ENCODE measurements at places on chromosomes 11 and 22. TPM values are rescaled to one million over a fixed set of nuclear protein-coding genes. Genes with fewer than 3 reads are reported as not detected.

GRCh38 chr11:63869171-63869591, 30.3 kb downstream of the MARK2 start:
- DNase-seq = no peak

DNA sequence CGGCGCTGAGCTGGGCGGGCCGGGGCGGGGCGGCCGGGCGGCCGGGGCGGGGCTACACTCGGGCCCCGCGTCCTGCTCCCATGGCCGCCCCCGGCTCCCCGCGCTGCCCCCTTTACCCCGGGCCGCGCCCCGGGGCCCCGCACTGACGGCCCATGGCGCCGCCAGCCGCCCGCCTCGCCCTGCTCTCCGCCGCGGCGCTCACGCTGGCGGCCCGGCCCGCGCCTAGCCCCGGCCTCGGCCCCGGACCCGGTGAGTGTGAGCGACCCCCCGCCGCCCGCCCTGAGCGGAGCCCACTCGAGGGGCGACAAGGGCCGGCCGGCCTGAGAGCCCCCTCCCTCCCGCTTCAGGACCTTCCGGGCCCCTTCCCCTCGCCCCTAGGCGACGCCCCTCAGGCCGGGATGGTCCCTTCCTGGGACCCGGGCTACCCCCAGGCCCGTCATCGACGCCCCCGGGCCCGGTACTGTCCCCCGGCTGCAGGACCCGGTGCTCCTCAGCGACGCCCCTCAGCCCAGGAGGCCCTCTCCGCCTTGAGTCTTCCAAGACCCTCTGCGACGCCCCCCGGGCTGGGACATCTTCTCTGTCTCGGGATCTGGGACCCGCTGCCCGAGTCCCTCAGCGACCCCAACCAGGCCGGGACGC, at the start of gene KREMEN1:
KREMEN1 (plus strand) TSS at position 57 of the 639 bp plus-strand sequence; CDS start at position 153, 96 bp downstream.
- DNase-seq = no peak

DNA sequence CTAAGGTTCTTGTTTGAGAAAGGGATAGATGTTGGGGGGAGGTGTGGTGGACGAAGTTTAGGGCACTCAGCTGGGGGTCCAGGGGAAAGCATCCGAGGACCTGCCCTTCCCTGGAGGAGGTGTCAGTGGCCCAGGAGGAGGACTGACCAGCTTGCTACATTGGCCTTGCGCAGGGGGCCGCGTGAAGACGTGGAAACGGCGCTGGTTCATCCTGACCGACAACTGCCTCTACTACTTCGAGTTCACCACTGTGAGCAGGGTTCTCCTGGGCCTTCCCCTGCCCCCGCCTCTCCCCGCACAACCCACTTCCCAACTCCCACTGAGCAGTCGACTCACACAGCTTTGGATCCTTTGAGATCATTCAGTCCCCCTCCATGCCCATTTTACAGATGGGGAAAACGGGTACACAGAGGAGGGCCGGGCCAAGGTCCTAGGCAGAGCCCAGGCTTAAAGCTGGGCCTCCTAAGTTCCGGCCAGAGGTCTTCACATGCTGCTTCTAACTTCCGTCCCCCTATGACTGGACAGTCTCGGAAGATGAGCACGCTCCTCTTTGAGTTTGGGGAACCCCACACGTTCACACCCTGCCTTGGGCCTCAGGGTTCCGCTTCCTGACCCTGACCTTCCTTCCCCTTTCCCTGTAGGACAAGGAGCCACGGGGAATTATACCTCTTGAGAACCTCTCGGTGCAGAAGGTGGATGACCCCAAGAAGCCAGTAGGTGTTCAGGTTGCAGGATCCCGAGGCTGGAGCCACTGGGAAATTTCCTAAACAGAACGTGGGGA, 28.7 kb downstream of the CYTH4 start:
- no peak for DNase-seq

GRCh38 chr11:115922876-115923275, 418.7 kb upstream of the CADM1 start:
- no peak for DNase-seq

DNA sequence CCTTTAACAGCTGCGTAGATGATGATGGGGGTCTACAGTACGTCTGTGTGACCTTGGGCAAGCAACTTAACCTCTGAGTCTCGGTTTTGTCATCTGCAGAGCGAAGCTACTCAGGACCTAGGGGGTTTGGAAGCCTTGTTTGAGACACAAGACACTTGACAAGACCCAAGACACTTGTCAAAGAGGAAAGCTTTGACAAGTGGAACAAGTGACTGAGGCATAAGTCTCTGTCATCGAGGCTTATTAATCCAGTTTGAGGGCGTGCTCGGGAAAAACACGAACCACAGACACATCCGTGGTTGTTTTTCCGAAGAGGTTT, 732 bp upstream of the PC start:
- DNase-seq = no peak

DNA sequence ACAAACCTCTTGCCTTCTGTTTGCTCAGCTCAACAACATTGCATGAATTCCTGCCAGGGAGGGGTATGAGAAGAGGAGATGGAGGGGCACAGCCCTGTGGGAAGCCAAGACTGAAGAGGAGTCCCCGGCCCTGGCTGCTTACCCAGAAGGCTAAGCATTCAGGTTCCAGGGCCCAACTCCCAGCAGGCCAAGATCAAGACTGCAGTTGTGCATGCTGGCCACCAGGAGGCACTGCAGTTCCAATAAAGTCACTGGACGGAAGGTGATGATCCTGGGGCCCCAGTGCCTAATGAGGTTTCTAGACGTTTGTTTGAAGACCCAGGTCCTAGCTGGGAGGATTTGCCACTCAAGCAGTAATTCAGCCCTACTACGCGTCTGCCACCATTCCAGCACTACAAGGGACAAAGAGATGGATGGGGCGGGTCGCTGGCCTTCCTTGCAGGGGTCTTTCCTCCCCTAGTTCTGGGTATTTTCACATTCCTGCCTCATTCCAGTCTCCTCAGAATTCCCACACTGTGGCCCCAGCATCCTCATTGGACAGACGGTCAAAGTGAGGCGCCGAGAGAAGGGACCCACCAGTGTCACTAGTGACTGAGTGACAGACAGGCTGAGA, 23.6 kb downstream of the ALX4 start:
- peak; percentile 17 for DNase-seq

DNA sequence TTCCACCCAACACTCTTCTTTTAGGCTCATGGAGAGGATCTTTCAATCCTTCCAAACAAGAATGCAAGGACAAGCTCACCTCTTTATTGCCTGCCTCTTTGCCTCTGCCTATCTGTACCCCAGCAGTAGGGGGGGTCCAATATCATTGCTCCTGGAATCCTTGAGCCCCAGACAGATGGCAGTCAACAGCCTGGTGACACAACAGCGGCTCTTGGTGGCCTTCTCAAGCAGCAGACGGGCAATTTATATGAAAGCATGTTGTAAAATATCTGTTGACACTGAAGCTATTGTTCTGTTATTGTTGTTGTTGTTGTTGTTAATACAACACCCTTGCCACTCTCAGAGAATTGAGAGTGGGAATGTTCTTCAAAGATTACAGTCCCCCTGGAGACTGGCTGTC, 480.0 kb upstream of the CADM1 start:
- no peak for DNase-seq

DNA sequence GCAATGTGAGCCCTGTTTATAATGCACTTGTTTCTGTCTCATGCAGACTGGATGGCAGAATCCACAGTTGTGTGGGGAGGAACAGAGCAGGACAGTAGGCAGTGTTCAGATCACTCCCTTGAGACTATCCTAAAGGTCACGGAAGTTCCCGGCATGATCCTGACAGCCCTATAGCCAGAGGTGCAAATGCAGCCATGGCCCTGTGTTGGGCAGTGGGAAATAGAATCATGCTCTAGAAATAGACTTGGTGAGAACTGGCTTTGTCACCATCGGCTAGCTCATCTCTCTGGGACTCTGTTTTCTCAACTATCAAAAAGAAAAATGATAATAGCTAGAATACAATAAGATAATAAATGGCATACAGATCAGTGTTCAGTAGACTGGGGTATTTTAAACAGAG, 123.2 kb downstream of the FEZ1 start:
- DNase-seq = no peak

DNA sequence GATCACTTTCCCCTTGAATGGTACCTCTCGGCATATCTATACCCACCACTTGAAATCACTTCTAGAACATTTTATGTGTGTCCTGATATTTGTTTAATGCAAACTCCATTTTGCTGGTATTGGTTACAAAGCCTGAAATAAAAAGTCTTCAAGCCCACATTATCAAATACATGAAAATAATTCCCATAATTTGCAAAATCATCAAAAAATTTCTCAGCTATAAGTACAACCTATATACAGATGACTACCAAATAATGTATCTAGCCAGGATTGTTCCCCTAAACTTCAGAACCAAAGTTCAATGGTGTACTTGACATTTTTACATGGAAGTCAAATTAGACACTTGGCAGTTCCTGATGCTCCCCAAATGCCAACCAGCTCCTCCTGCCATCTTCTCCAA, 71.8 kb downstream of the PRCP start:
- DNase-seq = no peak

- no peak for DNase-seq
Observed at GRCh38 chr22:48591286-48592065, 1236.2 kb downstream of the BRD1 start.

DNA sequence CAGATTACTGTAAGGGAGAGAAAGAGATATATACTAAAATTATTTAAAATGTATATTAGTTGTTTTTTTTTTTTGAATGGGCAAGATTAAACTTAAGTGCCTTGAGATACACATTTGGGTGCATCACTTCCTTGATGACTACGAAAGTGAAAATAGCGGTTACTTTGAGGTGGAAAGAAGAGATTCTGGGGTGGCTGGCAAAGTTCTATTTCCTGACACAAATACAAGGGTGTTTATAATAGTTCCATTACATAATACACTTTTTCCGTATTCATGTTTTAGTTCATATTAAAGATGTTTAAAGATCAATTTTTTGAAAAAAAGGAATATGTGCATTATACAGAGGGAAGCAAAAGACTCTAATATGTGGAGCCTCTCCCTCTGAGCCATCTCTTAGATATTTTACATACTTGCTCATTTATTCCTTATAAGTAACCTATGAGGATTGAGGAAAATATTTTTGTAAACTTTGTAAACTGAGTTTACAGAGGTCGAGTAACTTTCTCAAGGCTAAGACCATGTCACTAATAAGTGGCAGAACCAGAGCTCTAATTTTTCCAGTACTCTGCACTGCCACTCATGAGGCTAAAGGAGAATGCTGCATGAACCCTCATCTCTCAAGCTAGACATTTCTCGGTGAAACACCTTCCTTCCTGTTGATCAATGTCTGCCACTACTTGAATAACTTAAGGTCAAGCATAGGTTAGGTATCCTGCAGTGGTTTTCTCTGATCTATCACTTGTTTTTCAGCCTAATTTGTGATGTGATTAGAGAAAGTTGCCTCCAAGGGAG, 58.6 kb downstream of the DDIAS start:
- DNase-seq = peak; percentile 89

DNA sequence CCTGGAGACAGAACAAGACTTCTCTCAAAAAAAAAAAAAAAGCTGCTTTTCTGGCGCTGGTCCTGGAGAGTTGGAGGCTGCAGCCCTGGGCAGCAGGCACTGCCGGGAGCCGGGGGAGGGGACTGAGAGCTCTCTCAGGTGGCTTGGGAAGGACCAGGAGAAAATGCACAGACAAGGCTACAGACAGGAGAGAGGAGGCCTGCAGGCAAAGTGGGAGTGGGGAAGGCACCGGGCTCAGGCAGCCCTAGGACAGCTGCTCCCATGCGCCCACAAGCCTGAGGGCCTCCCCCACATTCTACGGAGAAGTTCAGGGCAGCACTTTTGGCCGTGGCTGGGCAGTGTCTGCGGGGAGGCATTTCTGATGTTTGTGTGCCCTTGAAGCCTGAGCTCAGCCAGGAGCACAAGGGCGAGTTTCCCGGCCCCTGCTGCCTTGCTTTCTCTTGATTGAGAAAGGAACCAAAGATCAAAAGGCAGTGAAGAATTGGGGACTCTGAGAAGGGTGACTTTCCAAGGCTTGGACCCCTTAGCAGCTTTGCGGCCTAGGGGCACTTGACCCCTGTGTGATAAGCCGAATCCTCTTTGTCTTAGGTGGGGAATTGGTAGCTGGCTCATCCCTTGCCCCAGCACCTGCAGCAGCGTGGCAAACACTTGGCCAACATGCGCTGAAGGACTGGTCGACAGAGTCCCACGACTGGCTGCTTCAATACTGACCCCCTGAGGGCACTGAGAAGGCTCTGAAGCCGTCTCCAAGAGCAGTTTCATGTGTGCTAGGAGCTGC, 35.3 kb downstream of the PPM1F start:
- DNase-seq = no peak

- no peak for DNase-seq
Observed at GRCh38 chr11:42773729-42774128, 538.1 kb upstream of the API5 start.

EIF4ENIF1 gene
- polyA plus RNA-seq = 12.8 TPM

NUCB2 gene
- polyA plus RNA-seq = 359 TPM

PIWIL4 gene
- polyA plus RNA-seq = 0.59 TPM

XKR3 gene
- not detected for polyA plus RNA-seq

OR5P2 gene
- polyA plus RNA-seq = not detected

TBX10 gene
- polyA plus RNA-seq = not detected

All from naive thymus-derived CD4-positive, alpha-beta T cell (primary cell).